ENCODE measurements at places on chromosomes 6 and 20. TPM values are rescaled to one million over a fixed set of nuclear protein-coding genes. Genes with fewer than 3 reads are reported as not detected.

Gene ZC3H12D
- total RNA-seq: 0.74 TPM

Gene HNF4A
- total RNA-seq: not detected

Gene MEA1
- 27.5 TPM for total RNA-seq

Gene MAFB
- 11.1 TPM for total RNA-seq

Gene FLRT3
- 46.0 TPM for total RNA-seq

Gene GMPR
- total RNA-seq: 1.2 TPM

Gene TBC1D32
- total RNA-seq: 32.2 TPM

Gene PLA2G7
- total RNA-seq: 1.5 TPM

Gene RHAG
- total RNA-seq: 0.49 TPM

Gene PRL
- total RNA-seq: not detected

Gene ULBP3
- total RNA-seq: 8.4 TPM

Gene CPXM1
- 10.1 TPM for total RNA-seq

Gene HUS1B
- total RNA-seq: 0.74 TPM

Gene VARS2
- total RNA-seq: 23.4 TPM

Gene LRRC73
- 5.7 TPM for total RNA-seq

Gene PTCHD4
- 19.2 TPM for total RNA-seq

Gene OPRM1
- total RNA-seq: 0.98 TPM

Gene SYCP2
- total RNA-seq: 2.2 TPM

Gene LAMA5
- total RNA-seq: 13.5 TPM

Gene SCRT2
- total RNA-seq: 4.7 TPM

Gene OR2B6
- not detected for total RNA-seq

Gene ACTL10
- total RNA-seq: 0.74 TPM

Gene ARMH2
- not detected for total RNA-seq

Gene PLCB1
- total RNA-seq: 51.1 TPM

Gene SLC22A3
- total RNA-seq: 3.0 TPM

Gene FOXA2
- not detected for total RNA-seq

Gene OR12D3
- total RNA-seq: not detected

Gene CTAGE9
- not detected for total RNA-seq

Gene ADAT2
- total RNA-seq: 3.4 TPM

Gene BANF2
- not detected for total RNA-seq

Gene LPA
- total RNA-seq: 0.25 TPM

Gene FRK
- 0.49 TPM for total RNA-seq

Gene VAPB
- 22.6 TPM for total RNA-seq

Gene PREP
- 41.6 TPM for total RNA-seq

Gene DEFB132
- not detected for total RNA-seq

Gene CLPSL2
- total RNA-seq: not detected

Gene NRSN1
- 28.8 TPM for total RNA-seq

Gene INSM1
- total RNA-seq: 13.3 TPM

Gene PRSS35
- 6.9 TPM for total RNA-seq

Gene CAGE1
- total RNA-seq: not detected

Gene ADTRP
- 0.98 TPM for total RNA-seq

Gene FAM120B
- total RNA-seq: 36.4 TPM

Gene SAMD3
- 6.1 TPM for total RNA-seq

Gene CITED2
- total RNA-seq: 31.5 TPM

Gene CRISP2
- 0.49 TPM for total RNA-seq

Gene BPI
- total RNA-seq: 0.25 TPM

Gene TRMT11
- 27.3 TPM for total RNA-seq

Gene PKIG
- total RNA-seq: 23.8 TPM

Gene SLC35D3
- total RNA-seq: 0.25 TPM

Gene RSPO3
- 34.4 TPM for total RNA-seq

Gene OR2H2
- total RNA-seq: not detected

Gene PSMB9
- total RNA-seq: 0.74 TPM

Gene NKX2-2
- total RNA-seq: 0.98 TPM

Gene HEY2
- total RNA-seq: 0.98 TPM

Gene DACT2
- total RNA-seq: 1.7 TPM
